ENCODE measurements at places on chromosomes 3 and 15.

- DNase-seq: peak; percentile 50
These were observed 844 bp upstream of the UQCC5 start for GRCh38 chr3:52535411-52536111.

GRCh38 chr15:58309963-58310928 lies 121.5 kb upstream of the LIPC start:
- no peak for DNase-seq

GRCh38 chr15:63905558-63906265 lies 72.0 kb upstream of the HERC1 start:
- DNase-seq: no peak

DNA sequence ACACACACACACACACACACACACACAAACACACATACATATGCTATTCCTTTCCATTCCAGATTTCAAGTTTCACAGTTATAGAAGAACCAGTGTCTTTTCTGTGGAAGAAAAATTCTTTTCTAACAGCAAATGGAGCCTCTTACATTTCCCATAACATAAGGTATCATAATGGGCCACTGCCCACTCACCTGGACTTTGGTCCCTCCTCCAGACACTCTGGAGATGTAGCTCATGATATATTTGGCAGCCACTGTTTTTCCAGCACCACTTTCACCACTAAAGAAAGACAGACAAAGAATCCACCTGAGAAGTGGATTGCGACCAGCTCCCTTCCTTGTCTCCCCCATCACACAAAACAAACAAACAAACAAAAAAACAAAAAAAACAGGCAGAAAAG lies 29.8 kb downstream of the LDHAL6B start:
- no peak for DNase-seq

DNA sequence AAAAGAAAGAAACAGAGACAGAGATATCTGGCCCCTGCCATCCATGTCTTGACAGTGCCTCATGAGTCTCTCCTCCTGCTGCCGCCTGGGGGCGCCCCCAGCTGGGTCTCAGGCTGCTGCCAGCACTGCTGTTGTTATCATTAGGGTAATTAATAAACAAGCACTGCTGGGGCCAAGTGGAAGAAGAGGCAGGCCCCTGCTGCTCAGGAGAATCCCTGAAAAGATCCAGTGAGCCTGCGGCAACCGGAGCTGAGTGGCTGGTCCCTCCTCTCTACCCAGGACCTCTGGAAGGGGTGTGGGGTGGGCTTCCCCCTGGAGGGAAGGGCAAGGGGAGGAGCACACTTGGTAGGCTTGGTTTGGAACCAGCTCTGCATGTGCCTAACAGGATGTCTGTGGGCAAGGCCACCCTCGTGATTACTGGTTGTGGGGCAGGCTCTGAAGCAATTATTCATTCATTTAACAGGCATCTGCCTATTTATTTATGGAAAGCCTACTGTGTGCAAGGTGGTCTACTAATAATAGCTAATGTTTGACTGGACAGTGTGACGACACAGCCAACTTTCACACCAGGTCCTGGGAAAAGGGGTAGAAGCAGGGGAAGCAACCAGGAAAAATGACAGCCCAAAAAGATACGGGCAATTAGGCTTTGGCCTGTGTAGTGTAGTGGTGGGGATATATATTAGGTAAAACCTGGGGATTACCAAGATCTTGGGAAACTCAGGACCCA lies 1.2 kb upstream of the TYRO3 start:
- peak; percentile 61 for DNase-seq

DNA sequence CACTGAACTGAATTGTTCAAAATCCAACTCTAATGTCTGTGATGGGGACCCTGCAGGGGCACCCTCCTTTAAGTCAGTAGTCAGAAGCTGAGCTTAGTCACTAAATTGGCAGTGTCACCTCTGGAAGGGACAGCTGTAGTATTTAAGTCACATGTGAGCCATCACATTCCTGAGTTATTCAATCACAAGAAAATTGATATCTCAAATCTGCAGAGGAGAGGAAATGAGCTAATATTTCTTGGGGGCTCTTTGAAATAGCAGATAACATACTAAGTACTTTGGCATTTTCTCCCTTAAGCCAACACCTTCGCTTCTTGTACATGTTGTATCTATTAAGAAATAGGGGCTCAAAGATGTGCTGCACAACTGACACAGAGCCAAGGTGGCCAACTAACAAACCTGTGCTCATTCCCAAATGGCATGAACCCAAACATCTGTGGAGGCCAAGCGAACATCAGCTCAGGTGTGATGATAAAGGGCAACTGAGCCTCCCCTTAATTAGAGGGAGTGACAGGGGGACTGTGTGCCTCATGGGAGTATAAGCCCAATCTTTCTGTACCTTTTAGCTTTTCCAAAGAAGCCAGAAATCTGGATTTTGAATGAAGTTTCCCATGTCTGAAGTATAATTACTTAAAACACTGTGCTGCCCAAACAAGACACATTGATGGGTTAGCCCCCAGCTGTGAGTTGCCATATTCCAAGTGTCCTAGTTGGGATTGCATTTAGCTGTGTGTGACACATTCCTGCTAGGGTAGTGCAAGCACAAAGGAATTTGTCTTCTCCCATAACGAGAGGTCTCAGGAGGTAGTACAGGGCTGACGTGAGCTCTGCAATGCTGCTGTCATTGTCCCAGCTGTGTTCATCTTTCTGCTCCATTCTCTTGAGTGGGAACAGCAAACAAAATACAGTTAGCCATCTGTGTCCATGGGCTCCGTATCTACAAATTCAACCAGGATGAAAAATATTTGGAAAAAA lies 63.3 kb downstream of the ABHD5 start:
- no peak for DNase-seq

DNA sequence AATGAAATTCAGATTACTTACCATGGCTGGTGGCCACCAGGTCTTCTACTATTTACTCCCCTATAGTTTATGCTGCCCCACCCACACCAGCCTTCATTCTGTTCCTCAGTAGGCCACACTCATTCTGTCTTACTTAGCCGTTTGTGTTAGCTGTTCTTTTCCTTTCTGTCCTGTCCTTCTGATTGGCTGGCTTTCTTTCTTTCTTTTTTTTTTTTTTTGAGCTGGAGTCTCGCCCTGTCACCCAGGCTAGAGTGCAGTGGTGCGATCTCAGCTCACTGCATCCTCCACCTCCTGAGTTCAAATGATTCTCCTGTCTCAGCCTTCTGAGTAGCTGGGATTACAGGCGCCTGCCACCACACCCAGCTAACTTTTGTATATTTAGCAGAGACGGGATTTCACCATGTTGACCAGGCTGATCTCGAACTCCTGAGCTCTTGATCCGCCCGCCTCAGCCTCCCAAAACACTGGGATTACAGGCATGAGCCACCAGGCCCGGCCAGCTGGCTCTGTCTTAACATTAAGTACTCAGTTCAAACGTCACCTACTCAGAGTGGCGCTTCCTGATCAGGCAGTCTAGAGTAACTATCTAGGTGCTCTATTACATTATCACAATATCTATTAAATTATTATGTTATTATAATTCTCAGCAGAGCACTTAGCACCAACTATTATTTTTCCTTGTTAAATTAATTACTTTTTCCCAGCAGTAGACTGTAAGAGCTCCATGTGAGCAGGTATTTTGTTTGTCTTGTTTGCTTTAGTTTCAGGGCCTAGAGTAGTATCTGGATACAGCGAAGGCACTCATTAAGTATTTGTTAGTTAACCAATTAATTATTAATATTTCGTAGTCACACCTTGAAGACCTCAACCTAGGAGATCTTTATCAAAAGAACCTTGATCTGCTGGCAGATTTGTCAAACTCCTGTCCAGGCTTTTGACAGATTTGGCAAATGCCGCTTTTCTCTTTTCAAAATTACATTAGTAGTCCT lies 6.4 kb downstream of the CMSS1 start:
- no peak for DNase-seq

GRCh38 chr15:55586808-55587207 lies 1.3 kb downstream of the PYGO1 start:
- no peak for DNase-seq

DNA sequence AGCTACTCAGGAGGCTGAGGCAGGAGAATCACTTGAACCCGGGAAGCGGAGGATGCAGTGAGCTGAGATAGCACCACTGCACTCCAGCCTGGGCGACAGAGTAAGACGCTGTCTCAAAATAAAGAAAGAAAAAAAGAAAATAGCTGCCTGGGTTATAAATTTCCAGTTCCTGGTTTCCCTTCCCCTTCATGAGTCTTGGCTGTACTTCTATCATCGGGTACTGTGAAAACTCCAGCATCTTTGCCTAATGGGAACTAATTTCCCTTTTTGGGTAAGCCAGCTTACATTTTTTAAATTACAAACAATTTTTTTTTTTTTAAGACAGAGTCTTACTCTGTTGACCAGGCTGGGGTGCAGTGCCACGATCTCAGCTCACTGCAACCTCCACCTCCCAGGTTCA lies 15.0 kb downstream of the DENND4A start:
- DNase-seq: no peak

DNA sequence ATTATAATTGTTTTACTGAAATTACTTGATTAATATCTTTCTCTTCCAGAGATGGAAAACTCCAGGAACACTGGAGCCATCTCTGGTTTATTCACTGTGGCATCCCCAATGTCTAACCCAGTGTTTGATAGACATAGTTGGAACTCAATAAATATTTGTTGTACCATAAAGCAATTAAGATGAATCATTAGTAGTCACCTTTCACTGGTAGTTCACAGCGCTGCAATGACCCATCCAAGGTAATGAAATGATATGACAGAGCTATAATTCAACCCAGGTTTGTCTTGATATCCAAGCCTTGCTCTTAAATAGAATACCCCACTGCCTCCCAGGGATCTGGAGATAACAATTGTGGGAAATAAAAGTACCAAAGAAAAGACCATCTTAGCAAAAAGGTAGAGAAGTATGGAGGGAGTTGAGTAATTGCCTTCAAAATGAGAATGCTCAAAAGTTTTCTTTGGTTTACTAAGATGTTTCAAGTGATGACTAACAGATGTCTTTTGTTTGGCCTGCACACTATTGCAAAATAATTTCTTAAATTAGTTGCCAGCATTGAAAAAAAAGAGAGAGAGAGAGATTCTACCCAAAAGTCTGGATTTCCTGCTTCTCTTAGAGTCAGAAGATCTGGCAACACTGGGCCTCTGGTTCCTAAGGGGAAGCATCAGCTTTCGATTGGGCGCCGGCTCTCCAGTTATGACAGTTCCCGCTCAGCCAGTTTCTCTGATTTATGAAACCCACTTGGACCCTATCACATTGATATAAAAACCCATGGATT lies 348.5 kb downstream of the ERC2 start:
- DNase-seq: no peak

GRCh38 chr3:143496191-143496590 lies 352.1 kb downstream of the SLC9A9 start:
- no peak for DNase-seq

GRCh38 chr3:73060302-73060723 lies 1.1 kb upstream of the EBLN2 start:
- DNase-seq: no peak

GRCh38 chr3:147529551-147529950 lies 120.4 kb downstream of the ZIC1 start:
- no peak for DNase-seq

- DNase-seq: peak; percentile 49
These were observed 22.0 kb downstream of the ACAD11 start for GRCh38 chr3:132637590-132637989.

GRCh38 chr15:65939901-65940617 lies 70.8 kb downstream of the RAB11A start:
- peak; percentile 78 for DNase-seq

GRCh38 chr15:67094001-67094826 lies 28.8 kb downstream of the SMAD3 start:
- no peak for DNase-seq

- DNase-seq: no peak
These were observed 146.8 kb upstream of the GAP43 start for GRCh38 chr3:115476472-115476871.

DNA sequence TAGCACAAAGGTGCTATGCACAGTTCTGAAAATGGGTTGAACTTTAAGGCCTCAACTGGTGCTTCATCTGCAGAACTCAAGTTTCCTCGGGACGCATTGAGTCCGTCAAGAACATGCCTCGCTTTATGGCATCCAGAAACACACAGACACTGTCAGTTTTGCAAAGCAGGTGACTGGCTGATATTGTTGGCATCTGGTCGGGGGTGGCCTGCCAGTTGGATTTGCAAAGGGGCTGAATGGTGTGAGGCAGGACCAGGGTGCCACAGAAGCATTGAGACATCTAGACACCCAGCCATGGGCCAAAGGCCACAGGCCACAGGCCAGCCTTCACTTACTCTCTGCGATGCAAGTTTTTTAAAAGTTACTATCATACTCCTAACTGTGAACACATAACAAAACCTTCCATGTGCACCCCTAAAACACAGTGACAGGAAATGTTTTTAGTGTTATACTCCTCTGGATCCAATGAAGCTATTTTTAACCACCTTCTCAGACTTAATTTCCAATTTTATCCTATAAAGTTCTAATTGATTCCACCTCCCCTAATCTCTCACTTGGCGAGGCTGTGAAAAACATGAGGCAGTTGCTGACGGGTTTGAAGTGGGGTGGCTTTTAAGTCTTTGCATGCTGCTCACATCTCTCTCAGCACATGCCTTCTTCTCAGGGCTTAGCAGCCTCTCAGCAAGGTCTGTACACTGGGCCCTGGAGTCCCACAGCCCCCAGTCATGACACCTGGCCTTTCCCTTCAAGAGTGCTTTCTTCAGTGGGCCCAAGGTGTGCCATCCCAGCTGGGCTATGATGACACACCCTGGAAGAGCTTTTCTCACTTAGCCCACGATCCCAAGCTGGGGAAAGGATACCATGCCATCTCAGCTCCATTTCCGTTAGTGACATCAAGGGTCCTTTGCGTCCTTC lies 38.5 kb upstream of the DUSP7 start:
- DNase-seq: no peak

- DNase-seq: no peak
These were observed 146.0 kb downstream of the NUP210 start for GRCh38 chr3:13274125-13274524.

DNA sequence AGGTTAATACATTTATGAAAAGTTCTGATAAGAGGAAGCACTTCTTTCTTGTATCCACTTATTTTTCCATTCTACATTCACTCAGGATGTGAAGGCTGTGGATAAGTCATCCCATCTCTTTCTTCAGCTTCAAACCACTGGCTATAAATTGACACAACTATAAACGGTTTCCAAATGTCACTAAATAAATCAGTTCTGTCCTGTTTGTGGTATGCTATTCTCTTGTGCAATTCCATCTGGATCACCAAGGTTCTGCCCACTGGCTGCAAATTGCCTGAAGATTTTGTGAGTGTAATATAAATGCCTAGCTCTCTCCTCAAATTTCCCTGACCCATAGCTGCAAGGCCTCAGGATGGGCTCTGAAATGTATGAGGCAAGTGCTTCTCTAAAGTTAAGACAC lies 7.1 kb upstream of the LMOD3 start:
- DNase-seq: no peak

DNA sequence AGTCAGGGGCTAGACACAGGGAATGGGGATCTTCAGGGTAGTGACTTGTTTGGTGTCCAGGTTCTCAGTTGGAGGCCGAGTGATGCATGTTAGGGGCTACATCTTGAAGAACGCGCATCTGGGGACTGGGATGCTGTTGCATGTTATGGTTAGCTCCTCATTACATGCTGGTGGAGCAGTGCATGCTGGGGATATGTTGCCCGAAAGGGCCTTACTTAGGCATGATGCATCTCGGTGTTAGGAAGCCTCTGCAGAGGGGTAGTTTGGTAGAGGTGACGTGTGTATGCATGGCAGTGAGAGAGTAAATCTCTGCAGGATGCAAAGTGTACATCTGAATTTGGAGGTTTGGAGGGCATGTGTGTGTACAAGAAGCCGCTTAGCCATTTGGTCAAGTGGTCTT lies 2.4 kb downstream of the EIF4G1 start:
- no peak for DNase-seq

- no peak for DNase-seq
These were observed 3.2 kb upstream of the TEX9 start for GRCh38 chr15:56361987-56362386.

All from kidney glomerular epithelial cell (primary cell).